ENCODE measurements at places on chromosomes 5 and 9. TPM values are rescaled to one million over a fixed set of nuclear protein-coding genes. Genes with fewer than 3 reads are reported as not detected.

C7 gene
- not detected for total RNA-seq

PCDHB2 gene
- not detected for total RNA-seq

ARID3C gene
- not detected for total RNA-seq

CFAP90 gene
- not detected for total RNA-seq

FAM151B gene
- 1.1 TPM for total RNA-seq

HSDL2 gene
- total RNA-seq, result 11.7 TPM

EIF4E1B gene
- total RNA-seq, result not detected

CCL27 gene
- not detected for total RNA-seq

NEUROG1 gene
- total RNA-seq, result not detected

C9orf50 gene
- total RNA-seq, result not detected

WHRN gene
- total RNA-seq, result 95.7 TPM

TEX48 gene
- not detected for total RNA-seq

PFDN1 gene
- 30.3 TPM for total RNA-seq

TBCA gene
- total RNA-seq, result 94.8 TPM

FREM1 gene
- not detected for total RNA-seq

SLC34A1 gene
- not detected for total RNA-seq

MAP1B gene
- total RNA-seq, result 0.15 TPM

CCNO gene
- not detected for total RNA-seq

MAMDC2 gene
- not detected for total RNA-seq

ABO gene
- total RNA-seq, result not detected

GLDC gene
- 0.71 TPM for total RNA-seq

GABRB2 gene
- 0.05 TPM for total RNA-seq

ZNF354B gene
- 37.5 TPM for total RNA-seq

PCDH12 gene
- total RNA-seq, result not detected

FAM81B gene
- total RNA-seq, result not detected

CCIN gene
- total RNA-seq, result not detected

OR1N1 gene
- total RNA-seq, result not detected

FNBP1 gene
- 318 TPM for total RNA-seq

OR13C4 gene
- total RNA-seq, result not detected

ANGPTL2 gene
- not detected for total RNA-seq

PCSK5 gene
- total RNA-seq, result not detected

RACK1 gene
- total RNA-seq, result 2,047 TPM

CCDC107 gene
- total RNA-seq, result 41.6 TPM

SLC6A7 gene
- not detected for total RNA-seq

ANXA2R gene
- 19.3 TPM for total RNA-seq

CLIC3 gene
- 1.1 TPM for total RNA-seq

CD72 gene
- 110 TPM for total RNA-seq

PCDHB10 gene
- not detected for total RNA-seq

TYRP1 gene
- not detected for total RNA-seq

OBP2B gene
- not detected for total RNA-seq

NIM1K gene
- total RNA-seq, result 0.39 TPM

All from B cell (primary cell).